ENCODE measurements at places on chromosomes 16 and 17.

DNA sequence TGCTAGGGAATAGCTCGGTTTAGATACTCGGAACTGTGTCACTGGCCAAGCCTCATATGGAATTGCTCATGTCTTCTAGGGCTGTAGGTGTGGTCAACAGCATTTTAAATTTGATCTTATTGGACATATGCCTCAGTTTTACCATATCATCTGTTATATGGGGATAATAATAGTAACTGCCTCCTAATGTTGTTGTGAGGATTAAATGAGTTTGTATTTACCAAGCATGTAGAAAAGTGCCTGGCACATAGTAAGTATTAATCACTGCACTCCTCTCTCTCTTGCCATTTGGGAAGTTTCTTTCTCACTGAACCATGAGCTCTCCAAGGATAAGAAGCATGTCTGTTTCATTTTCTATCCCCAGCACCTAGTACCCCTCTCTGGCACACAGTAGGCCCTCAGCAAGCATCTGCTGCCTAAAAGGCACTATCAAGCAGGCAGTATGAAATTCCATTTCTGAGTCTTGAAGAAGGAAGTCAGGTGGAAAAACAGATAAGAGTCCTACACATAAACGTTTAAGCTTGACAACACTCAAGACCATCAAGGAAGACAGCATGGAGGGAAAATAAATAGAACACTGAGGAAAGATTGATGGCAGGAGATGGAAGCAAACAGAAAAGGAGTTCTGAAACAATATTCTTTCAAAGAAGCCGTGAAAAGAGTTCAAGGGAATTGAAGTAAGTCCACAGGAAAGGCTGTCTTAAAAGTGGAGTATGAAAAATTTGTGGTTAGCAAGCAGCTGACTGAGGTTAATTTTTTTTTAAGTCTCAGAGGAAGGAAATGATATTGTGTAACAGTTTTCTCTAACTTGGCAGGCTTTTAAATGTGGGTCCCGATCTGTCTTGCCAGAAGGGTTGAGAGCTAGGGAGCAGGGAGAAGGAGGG, 2.2 kb upstream of the ATP6V0A1 start:
- H3K4me1 ChIP-seq: peaks cover 35% of the 10 kb centered on the region
- H3K27me3 ChIP-seq: peaks cover 31% of the 10 kb centered on the region
- peaks cover 25% of the 10 kb centered on the region for H3K36me3 ChIP-seq
- H3K4me3 ChIP-seq: peak overlapping the region; percentile 91
- H3K27ac ChIP-seq: peak overlapping the region; percentile 35

DNA sequence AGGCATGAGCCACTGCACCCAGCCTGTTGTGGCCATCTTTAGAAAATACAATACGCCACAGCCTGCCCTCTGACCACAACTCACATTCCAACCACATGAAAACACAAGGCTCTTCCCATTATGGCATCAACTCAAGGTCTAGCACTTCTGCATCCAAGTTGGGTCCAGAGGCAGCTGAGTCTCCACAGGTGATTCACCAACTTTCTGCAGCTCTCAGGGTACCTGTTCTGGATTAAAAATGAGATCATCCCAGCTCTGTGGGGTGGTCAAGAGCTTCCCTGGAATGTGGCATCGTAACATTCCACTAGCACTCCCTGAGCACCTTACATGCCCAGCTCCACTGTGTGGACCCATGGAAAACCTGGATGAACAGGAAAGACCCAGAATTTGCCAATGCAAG, 9.9 kb upstream of the GUCY2D start:
- no peak overlapping the region for H3K4me3 ChIP-seq
- H3K27me3 ChIP-seq: peaks cover 13% of the 10 kb centered on the region
- H3K4me1 ChIP-seq: peaks cover 18% of the 10 kb centered on the region
- DNase-seq: no peak
- no peak overlapping the region for H3K27ac ChIP-seq

DNA sequence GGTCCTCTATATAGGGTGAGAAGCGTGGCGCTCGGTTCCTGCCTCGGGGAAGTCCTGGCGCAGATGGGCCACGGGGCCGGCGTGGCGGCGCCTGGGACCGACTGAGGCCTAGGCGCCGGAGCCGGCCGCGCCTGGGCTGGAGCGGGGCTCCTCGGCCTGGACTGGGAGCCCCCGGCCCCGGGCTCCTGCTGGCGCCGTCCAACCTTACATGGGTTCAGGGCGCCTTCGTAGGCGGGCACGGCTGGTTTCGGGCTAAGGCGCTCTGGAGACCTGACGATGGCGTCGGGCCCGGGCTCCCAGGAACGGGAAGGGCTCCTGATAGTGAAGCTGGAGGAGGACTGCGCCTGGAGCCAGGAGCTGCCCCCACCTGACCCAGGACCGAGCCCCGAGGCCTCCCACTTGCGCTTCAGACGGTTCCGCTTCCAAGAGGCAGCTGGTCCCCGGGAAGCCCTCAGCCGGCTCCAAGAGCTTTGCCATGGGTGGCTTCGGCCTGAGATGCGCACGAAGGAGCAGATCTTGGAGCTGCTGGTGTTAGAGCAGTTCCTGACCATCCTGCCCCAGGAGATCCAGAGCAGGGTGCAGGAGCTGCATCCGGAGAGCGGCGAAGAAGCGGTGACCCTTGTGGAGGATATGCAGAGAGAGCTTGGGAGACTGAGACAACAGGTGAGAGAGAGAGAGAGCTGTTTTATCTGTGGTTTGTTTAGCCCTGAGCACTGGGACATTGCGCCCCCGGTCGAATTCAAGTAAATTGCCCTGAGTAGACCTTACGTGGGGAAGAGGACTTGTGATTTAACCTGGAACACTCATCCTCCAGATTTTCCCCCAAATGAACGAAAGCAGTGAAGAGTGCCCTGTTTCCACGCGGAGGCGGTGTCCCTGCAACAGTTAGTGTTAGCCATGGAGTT, 504 bp downstream of the ZNF263 start:
- peak overlapping the region; percentile 86 for H3K4me3 ChIP-seq
- no peaks in the 10 kb centered on the region for H3K27me3 ChIP-seq
- H3K27ac ChIP-seq: peak overlapping the region; percentile 91
- H3K36me3 ChIP-seq: peaks cover 38% of the 10 kb centered on the region
- no peak for DNase-seq
- peaks cover 21% of the 10 kb centered on the region for H3K4me1 ChIP-seq

DNA sequence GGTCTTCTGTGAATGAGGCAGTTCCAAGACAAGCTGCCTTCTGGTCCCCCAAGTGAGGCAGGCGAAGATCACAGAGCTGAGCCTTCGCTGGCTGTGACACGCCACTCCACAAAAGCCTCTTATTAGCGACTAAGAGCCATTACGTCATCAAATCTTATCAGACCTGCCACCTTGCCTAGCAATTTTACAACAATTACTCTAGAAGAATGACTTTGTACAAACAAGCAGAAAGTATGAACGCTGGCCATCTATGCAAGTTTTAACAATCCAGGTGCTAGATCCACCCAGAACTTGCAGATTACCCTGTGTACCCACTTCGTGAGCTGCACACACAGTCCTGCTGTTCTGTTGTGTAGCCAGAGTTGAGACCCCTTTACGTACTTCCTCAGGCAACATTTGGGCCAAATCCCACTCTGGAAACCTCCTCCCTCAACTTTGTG, 3.8 kb upstream of the ICAM2 start:
- peak overlapping the region; percentile 98 for H3K27ac ChIP-seq
- H3K27me3 ChIP-seq: no peaks in the 10 kb centered on the region
- H3K4me3 ChIP-seq: peak overlapping the region; percentile 88
- peaks cover 44% of the 10 kb centered on the region for H3K36me3 ChIP-seq
- H3K4me1 ChIP-seq: peaks cover 48% of the 10 kb centered on the region

DNA sequence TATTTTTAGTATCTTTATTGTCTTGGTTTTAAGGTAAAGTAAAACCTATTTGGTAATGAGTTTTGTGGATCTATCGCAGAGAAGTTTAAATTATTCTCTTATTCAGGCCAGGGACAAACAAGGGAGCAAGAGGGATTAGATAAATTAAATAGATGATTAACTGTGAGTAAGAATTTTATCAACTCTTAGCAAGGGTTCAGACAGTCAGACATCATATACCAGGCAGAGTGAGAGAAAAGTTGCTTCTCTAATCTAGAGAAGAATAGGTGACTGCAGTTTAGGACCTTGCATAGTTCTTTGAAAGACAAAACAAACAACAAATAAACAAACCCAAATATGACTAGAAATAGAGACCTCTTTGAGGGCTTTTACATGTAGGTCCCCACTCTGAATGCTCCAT, 840.2 kb upstream of the GOT2 start:
- H3K4me3 ChIP-seq: no peak overlapping the region
- H3K36me3 ChIP-seq: no peaks in the 10 kb centered on the region
- DNase-seq: no peak

GRCh38 chr17:29131814-29132682, 48.1 kb downstream of the MYO18A start:
- no peaks in the 10 kb centered on the region for H3K27me3 ChIP-seq
- DNase-seq: no peak
- H3K4me1 ChIP-seq: peaks cover 25% of the 10 kb centered on the region
- H3K4me3 ChIP-seq: peak overlapping the region; percentile 29
- H3K27ac ChIP-seq: peak overlapping the region; percentile 89

DNA sequence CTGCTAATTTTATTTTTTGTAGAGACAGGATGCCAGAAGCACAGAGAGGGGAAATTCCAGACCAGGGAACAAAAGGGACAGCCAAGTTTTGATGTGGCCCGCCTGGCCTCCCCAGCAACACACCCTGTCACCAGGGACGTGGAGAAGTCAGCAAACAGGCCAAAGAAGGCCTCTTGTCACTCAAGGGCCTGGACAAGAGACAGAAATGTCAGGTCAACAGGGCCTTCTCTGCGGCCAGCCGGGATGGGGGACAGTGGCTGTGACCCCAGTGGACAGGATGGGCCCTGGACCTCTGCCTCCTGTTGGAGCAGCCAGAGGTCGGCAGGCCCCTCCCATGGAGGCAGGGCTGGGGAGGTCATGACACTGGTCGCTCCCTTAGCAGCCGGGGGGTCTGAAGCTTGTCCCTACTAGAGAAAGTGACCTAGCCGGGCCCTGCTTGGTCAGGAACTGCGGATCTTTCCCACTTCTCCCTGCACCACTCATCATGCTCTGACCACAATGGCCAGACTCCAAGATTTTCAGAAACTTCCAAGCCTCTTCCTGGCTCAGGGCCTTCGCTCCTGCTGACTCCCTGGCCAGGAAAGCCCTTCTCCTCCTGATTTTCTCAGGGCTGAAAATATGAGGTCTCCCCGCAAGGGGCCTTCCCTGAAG, 9.2 kb upstream of the TVP23A start:
- no peaks in the 10 kb centered on the region for H3K4me1 ChIP-seq
- H3K27ac ChIP-seq: peak overlapping the region; percentile 87
- DNase-seq: no peak

- H3K4me3 ChIP-seq: no peak overlapping the region
- no peaks in the 10 kb centered on the region for H3K36me3 ChIP-seq
These were observed 70.5 kb upstream of the CDH5 start for GRCh38 chr16:66295761-66296546.

GRCh38 chr16:75382611-75383010, 50.7 kb downstream of the CFDP1 start:
- no peak overlapping the region for H3K4me3 ChIP-seq
- peaks cover 11% of the 10 kb centered on the region for H3K36me3 ChIP-seq
- peaks cover 24% of the 10 kb centered on the region for H3K4me1 ChIP-seq
- no peak for DNase-seq

GRCh38 chr17:43689131-43689530, 27.4 kb upstream of the MEOX1 start:
- DNase-seq: no peak
- H3K4me1 ChIP-seq: no peaks in the 10 kb centered on the region
- no peaks in the 10 kb centered on the region for H3K36me3 ChIP-seq
- H3K27ac ChIP-seq: no peak overlapping the region

DNA sequence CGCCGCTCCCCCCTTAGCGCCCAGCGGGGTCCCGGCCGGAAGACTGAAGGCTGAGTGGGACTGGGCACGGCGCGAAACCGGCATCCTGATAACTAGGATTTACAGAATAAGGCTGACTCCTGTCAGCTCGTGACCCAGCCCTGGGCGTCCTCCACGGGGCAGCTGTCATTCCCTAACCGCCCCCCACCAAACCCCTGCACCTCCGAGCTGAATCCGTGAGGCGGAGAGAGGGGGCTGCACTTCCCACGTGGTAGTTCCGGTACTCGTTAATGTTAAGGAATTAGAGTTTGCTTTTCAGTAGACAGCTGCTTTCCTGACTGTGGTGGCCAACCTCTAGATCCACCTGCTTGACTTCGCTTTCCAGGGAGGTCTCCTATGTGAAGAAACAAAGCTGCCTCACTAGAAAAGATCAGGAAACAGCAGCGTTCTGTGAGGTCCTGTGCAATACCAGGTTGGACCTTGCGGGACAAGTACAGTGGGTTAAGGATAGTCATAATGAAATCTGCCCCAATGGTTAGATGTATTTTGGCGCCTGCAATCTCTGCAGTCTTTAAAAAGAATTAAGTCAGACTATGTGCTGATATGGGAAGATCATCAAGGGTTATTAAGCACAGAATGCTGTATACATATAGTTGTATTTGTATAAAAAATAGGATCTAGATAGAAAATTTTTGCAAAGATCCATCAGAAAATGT, 1.1 kb upstream of the WBP2 start:
- H3K36me3 ChIP-seq: peaks cover 21% of the 10 kb centered on the region
- peaks cover 20% of the 10 kb centered on the region for H3K4me1 ChIP-seq
- H3K4me3 ChIP-seq: no peak overlapping the region
- no peak overlapping the region for H3K27ac ChIP-seq
- no peak for DNase-seq

- peaks cover 36% of the 10 kb centered on the region for H3K27me3 ChIP-seq
- H3K4me3 ChIP-seq: no peak overlapping the region
- no peak for DNase-seq
- H3K4me1 ChIP-seq: no peaks in the 10 kb centered on the region
- H3K36me3 ChIP-seq: no peaks in the 10 kb centered on the region
- H3K27ac ChIP-seq: no peak overlapping the region
These were observed 392.5 kb downstream of the HS3ST3B1 start for GRCh38 chr17:14693382-14693781.

DNA sequence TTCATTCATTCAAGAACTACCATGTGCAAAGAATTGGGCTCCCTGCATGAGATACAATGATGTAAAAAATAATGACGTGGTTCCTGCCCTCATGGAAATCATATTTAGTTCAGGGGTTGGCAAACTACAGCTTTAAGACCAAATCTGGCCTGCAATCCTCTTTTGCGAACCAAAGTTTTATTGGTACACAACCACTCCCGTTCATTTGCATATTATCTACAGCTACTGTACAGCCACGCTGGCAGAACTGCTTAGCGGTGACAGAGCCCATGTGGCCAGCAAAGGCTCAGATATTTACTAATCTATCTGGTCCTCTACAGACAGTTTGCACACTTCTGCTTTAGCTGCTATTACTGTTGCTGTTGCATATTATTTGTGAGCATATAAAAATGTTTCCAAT, 167.7 kb downstream of the XYLT1 start:
- DNase-seq: no peak
- peaks cover 3% of the 10 kb centered on the region for H3K36me3 ChIP-seq

GRCh38 chr17:1769822-1770477, 8.1 kb downstream of the SERPINF1 start:
- H3K4me3 ChIP-seq: peak overlapping the region; percentile 36
- peaks cover 11% of the 10 kb centered on the region for H3K4me1 ChIP-seq
- peak overlapping the region; percentile 41 for H3K27ac ChIP-seq
- no peak for DNase-seq
